ENCODE measurements at places on chromosomes 12 and 14. TPM values are rescaled to one million over a fixed set of nuclear protein-coding genes. Genes with fewer than 3 reads are reported as not detected.

DNA sequence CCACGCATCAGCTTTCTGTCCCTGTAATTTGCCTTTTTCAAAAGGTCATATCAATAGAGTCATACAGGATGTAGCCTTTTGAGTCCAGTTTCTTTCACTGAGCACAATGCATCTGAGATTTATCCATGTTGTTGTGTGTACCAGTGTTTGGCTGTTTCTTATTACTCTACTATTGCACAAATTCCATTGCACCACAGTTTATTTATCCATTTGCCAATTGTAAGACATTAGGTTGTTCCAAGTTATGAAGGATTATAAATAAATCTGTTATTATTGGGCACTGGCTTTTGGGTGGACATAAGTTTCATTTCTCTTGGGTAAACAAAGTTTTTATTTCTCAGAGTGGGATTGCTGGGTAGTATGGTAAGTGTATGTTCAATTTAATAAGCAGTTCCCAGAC, 68.3 kb upstream of the TBPL2 start:
- no peak for DNase-seq

- peak; percentile 89 for DNase-seq
Measured at GRCh38 chr12:113092607-113093408, 36.3 kb downstream of the DTX1 start.

- peak; percentile 44 for DNase-seq
Measured at GRCh38 chr14:23154964-23155587, 28.4 kb downstream of the SLC7A8 start.

- DNase-seq = no peak
Measured at GRCh38 chr12:70456953-70457352, 90.9 kb downstream of the KCNMB4 start.

- DNase-seq = no peak
Measured at GRCh38 chr12:17134315-17134714, 528.4 kb upstream of the LMO3 start.

DNA sequence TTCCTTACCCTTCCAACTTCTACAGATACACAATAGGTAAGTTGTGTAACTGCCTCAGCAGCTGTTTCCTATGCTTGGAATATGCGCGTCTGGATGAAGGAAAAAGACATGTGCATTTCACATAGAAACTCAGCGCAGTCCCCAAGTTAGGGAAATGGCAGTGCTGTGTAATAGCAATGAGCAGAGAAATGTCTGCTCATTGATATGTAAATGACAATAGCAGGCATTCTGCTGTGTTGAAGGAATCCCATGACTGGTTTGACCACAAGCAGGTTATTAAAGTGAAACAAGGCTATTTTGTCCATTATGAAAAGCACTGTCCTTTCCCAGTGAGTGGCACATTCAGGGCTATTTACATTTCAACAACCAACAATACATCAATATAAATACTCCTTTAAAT, 106.6 kb downstream of the BTG1 start:
- DNase-seq = no peak

- peak; percentile 12 for DNase-seq
Measured at GRCh38 chr12:47033081-47033480, 46.3 kb upstream of the PCED1B start.

DNA sequence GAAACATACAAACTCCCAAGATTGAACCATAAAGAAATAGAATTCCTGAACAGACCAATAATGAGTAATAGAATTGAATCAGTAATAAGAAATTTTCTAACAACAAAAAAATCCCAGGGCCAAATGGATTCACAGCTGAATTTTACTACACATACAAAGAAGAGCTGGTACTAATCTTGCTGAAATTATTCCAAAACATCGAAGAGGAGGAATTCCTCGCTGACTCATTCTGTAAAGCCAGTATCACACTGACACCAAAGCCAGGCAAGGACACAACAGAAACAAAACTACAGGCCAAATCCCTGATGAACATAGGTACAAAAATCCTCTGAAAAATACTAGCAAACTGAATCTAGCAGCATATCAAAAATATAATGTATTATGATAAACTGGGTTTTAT, 367.8 kb upstream of the CLEC14A start:
- no peak for DNase-seq

The PPP1R1A gene
- 13.1 TPM for total RNA-seq

The FOXN4 gene
- 0.37 TPM for total RNA-seq

The KRT80 gene
- 0.11 TPM for total RNA-seq

The CDH24 gene
- 18.8 TPM for total RNA-seq

The LTBP2 gene
- 1.2 TPM for total RNA-seq

The NFATC4 gene
- 60.7 TPM for total RNA-seq

All from WTC11 (cell line).